ENCODE measurements at places on chromosomes 7 and 10.

DNA sequence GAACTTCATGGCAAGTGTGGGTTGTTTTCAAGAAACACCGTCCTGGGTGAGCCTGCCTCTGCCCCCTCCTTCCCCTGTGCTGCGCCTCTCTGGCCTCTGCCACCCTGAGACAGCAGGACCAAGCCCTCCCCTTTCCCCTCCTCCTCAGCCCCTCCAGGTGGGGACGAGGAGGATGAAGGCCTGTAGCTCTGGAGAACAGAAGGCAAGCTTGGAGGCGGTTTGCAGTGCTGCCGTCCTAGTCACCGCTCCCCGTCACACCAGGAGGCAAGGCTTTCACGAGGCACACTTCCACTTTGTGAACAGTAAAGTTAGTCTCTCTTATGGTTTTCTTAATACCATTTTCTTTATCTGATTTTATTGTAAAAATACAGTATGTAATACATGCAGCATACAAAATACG, 8.8 kb upstream of the VIPR2 start:
- DNase-seq, result no peak

DNA sequence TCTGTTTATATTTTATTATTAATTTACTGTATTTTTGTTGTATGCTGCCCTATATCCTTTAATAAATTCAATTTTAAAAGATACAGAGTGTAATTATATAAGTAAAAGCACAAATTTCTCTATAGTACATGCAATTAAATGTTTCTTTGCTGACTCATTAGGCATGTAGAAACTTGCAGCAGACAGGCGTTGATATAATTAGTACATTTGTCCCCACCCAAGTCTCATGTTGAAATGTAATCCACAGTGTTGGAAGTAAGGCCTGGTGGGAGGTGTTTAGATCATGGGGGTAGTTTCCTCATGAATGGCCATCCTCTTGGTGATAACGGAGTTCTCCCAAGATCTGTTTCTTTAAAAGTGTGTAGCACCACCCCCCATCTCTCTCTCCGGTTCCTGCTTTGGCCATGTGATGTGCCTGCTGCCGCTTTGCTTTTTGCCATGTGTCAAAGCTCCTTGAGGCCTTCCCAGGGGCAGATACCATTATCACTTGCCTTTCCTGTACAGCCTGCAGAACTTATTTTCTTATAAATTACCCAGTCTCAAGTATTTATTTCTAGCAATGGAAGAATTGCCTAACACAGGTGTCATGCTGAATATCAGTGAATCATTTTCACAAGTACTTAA, 63.7 kb downstream of the TSPAN12 start:
- DNase-seq, result no peak

DNA sequence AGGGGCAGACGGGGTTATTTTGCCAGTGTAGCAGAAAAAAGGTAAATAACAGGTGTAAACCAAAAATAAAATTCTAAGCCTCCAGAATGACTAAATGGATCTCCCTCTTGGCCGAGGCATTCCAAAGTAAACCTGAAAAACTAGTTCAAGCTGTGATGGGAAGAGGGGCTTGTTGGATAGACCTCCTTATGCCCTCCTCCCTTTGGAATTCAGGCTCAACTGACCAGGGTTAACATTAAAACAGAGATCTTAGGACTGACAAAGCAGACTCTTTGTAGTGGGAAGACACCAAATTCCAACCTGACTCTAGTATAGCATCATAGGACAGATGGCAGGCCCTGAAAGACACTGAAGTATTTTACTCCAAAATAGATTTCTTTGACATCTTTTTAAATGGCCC, 113.8 kb upstream of the ITGB1 start:
- no peak for DNase-seq

- DNase-seq, result no peak
Measured at GRCh38 chr10:30034433-30035137, 24.8 kb downstream of the JCAD start.

DNA sequence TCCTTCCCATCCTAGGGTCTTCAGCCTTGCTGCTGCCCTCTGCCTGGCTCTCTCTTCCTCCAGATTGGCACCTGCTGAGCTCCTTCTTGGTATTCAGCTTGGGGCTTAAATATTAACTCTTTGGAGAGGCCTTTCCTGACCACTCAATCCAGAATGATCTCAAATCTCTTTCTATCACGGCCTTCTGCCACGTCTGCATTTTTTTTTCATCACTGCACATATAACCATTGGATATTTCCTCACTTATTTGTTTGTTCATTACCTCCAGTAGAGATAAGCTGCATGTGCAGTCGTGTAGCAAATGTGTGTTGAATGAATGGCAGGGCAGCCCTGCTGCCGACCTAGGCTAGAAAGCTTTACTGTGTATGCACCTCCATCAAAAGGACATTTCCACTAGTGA, 51.6 kb upstream of the MPP7 start:
- DNase-seq, result no peak

DNA sequence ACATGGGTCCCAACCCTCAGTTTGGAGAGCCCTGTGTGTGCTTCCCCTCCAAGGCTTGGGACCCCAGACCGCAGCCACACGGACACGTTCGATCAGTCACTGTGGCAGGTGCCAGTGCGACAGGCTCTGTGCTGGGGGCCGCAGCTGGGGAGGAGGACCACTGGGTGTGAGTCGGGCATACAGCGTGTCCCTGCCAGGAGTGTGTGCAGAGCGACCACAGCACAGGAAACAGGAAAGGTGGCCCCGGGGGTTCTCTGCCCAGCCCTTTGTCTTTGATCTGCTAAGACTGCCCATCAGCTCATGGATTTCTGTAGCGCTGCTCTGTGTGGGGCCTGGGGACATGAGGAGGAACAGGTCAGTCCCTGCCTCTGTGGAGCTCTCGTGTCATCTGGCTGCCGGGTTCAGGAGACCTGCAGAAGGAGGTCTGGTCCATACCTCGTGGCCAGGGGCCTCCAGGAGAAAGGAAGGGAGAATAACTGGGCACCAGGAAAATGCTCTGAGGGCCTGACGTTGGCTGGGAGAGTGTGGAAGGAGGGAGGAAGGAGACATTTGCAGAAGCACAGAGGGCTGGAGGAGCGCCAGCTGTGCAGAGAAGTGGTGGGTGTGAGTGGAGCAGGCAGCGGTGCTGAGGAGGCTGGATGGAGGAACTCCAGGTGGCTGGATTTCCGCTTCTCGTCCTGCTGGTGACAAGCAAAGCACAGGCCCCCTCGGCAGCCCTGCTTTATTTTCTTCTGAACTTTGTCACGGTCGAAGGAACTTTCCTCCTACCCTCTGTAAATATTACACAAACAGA, 4.1 kb downstream of the NUDT1 start:
- DNase-seq, result no peak

GRCh38 chr7:43758029-43758821, at the start of gene BLVRA:
BLVRA (plus strand) TSS chr7:43758680; CDS start chr7:43771159, 12,479 bp downstream.
- DNase-seq, result no peak
